H1 (cell line): ENCODE measurements at places on chromosomes 2 and 18. TPM values are rescaled to one million over a fixed set of nuclear protein-coding genes. Genes with fewer than 3 reads are reported as not detected.

GPR45 gene
- not detected in 2 replicates for total RNA-seq

DPP4 gene
- 3.1 and 3.3 TPM in 2 replicates for total RNA-seq

GRCh38 chr18:35680139-35680551 lies 98.6 kb downstream of the GALNT1 start:
- DNase-seq, result no peak

DNA sequence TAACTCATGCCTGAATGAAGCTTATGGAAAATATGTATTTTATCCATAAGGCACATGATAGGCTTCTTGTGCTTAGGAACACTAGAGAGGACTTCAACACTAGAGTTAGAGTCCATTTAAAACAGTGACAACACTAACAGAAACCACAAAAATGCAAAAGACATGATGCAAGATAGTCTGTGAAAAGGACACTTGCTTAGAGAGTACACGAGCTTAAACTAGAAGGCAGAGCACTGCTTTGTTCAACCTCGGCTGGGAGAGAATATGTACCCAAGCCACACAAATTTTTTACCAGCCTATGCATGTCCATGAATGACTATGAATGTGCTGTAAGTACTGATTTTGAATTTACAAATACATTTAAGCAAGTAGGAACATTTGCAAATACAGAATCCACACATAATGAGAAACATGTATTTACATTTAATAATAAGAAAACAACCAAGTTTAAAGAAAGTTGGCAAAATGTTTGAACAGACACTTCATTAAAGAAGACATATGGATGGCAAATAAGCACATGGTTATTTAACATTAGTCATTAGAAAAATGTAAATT lies 130.6 kb downstream of the SPOPL start:
- no peak for DNase-seq

DNA sequence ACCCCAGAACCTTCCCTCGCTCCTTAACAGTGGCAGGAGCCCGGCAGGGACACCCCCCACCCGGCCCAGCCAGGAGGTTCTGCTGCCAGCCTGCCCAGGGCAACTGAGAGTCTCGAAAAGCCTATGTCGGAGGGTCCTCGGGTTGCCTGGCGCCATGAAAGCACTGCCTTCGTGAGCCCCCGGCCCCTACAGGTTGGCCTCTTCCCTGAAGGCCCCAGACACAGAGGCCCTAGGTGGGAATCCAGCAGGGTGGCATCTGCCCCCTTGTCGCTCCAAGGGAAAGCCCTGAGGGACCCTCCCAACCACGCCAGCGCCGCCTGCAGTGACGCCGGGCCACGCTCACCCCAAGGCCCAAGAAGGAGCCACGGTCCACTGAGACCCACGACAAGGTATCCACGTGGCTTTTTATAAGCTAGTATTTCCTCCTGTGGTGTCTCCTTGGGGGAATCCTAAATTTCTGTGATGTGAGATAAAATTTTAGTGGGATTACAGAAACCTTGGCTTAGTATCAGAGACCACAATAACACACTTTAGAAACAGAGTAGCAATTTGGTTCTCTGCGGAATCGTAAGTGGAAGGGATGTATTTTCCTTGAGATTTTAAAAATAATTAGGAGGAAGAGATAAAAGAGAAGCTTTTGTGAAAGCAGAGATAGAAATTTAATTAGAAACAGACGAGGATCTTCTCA lies 138.9 kb downstream of the HDAC4 start:
- DNase-seq, result no peak
